Progenitor cell of endocrine pancreas (in vitro differentiated cells): ENCODE measurements at places on chromosomes 16 and 17.

DNA sequence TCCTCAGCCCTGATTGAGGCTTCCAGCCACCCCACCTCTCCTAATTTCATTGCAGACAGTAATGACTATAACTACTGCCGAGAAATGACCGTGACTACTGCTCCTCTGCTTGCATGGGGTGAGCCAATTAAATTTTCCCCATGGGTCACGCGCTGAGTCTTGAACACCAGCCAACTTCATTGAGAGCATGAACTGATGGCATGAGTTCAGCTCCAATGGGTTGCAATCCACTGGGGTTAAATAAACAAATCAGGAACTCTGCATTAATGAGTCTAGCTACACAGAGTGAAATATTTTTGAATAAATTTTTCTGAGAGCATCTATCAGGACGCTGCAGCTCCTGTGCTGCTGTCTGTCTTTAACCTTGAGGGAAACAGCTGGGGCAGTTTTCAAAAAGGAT, 61.6 kb upstream of the CLEC3A start:
- no peak for DNase-seq

DNA sequence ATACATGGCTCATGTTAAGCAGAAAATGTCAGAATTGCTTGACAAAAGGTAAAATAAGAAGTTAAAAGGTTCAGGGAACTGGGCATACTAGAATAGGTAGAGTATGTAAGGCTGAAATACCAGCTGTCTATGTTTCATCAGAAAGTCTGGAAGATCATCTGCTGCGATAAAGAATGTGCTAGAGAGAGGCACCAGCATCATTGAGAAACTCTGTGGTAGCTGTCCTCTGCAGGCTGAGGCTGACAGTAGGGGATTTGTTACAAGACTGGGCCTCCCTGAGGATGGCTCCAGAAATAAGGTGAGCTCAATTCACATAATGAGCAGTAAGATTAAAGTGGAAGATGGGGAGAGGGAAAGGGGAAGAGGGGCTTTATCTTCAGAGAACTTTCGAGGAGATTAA, 4.5 kb upstream of the ZNF287 start:
- DNase-seq: no peak

DNA sequence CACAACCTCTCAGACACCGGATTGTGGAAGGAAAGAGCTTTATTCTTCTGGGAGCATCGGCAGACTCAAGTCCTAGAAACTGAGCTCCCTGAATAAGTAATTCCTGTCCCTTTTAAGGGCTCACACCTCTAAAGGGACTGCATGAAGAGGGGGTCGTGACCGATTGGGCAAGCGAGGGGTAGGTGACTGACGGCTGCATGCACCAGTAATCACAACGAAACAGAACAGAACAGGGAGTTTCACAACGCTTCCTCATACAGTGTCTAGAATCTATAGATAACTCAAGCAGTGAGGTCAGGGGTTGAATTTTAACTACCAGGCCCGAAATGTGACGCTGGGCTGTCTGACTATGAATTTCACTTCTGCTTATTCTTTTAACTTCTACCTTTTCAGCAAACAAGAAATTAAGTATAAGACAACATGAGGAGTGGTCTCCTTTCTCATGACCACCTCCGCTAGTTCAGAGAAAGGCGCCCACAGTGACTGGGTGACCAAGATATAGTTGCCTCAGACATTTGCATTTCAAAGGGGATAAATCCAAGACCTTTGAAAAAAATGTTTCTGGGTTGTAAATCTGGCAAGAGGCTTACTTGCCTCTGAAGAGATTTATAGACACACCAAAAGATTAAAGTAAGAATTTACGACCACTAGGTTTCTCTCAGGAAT, 88.4 kb upstream of the ATF7IP2 start:
- DNase-seq: no peak

DNA sequence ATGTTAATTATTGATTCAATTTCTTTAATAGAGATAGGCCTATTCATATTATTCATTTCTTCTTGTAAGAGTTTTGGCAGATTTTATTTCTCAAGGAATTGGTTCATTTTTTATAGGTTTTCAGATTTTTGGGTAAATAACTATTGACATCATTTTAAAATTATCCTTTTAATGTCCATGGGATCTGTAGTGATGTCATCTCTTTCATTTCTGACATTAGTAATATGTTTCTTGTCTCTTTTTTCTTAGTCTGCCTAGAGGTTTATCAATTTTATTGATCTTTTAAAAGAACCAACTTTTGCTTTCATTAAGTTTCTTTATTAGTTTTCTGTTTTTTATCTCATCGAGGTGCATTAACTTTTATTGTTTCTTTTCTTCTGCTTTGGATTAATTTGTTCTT, 162.6 kb downstream of the FTO start:
- DNase-seq: no peak

DNA sequence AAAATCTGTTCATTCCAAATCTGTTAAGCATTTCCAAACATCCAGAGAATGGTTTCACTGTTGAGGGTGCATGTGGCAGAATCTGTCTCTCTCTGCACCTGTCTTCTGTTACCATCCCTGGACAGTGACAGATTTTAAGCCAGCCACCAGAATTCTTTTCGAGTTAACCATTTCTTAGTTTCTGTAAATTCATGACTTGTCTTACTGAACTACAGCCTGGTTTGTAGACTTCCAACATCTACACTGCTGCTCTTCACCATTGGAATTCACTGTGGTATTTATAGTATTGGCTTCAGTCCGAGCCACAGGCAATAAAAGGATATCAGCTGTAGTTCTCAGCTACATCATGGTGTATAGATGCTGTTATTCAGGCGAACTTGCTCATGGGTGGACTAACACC, 47.6 kb downstream of the GOSR1 start:
- DNase-seq: no peak

DNA sequence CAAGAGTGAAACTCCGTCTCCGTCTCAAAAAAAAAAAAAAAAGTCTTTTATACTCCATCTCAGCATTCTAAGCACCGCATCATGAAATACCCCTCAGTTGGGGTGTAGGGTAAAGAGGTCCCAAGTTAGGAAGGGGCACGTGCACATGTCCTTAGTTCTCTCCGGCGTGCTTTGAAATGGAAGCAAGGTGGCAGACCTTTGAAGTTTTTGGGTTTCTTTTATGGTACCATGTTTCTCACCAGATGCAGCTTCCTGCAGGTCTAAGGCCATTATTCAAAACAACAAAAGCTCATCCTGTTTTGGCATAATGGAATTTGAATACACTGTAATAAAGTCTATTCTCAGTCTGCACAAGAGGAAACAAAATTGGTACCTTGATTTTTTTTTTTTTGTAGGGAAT, 9.6 kb downstream of the EMC8 start:
- DNase-seq: no peak

GRCh38 chr16:84864326-84864955, 44.7 kb downstream of the CRISPLD2 start:
- no peak for DNase-seq

DNA sequence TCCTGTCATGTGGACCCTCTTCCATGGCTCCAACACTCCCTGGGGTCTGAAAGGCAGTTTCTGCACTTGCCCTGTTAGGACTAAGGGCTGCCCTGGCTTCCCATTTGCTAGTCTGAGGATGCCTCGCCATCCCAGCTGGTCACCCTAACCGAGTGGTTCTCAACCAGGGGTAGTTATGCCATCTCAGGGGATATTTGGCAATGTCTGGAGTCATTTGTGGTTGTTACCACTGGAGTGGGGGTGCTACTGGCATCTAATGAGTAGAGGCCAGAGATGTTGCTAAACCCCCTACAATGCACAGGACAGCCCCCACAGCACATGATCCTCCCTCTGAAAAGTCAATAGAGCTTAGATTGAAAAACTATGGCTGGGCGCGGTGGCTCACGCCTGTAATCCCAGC, 26.9 kb upstream of the CDH1 start:
- no peak for DNase-seq

DNA sequence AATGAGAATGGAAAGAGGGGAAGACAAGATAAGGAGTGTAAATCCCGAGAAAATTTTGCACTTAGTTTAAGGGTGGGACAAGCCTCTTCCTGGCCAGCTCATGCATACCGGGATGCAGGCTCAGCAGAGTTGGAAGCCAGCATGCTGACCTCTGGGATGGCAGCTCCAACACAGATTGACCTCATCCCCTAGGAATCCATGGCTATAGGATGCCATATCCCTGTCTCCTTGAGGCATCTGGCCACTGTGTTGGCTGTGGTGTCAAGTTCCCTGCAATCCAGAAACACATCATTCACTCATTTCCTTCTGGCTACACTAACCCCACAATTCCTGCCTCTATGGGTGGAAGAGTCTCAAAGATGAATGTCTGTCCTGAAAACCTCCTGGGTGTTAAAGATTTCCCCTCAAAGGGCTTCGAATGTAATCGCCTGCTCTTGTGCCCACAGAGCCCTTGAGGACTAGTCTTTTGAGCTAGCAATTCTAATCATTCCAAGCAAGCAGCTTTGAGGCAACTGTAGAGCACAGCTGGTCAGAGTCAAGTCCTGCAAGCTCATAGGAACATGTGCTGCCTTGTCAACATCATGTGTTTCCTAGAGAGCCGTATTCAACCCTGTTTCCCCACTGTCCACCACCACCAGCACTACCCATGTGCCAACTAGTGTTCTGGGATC, 141.4 kb downstream of the PMP22 start:
- DNase-seq: no peak
